ENCODE measurements at places on chromosomes 12 and 14. TPM values are rescaled to one million over a fixed set of nuclear protein-coding genes. Genes with fewer than 3 reads are reported as not detected.
A peak's percentile ranks its signal among the peaks of the same experiment; 100 is the strongest.

GRCh38 chr12:90809940-90810339 lies 145.0 kb downstream of the CCER1 start:
- no peak for DNase-seq
- no peaks in the 10 kb centered on the region for H3K4me1 ChIP-seq
- no peak overlapping the region for H3K4me3 ChIP-seq

- H3K4me1 ChIP-seq = peaks cover 10% of the 10 kb centered on the region
- no peaks in the 10 kb centered on the region for H3K36me3 ChIP-seq
- H3K27ac ChIP-seq = no peak overlapping the region
- H3K27me3 ChIP-seq = peaks cover 26% of the 10 kb centered on the region
- no peak for DNase-seq
- H3K4me3 ChIP-seq = no peak overlapping the region
Observed at GRCh38 chr12:53770281-53770680, 18.5 kb upstream of the CISTR start.

DNA sequence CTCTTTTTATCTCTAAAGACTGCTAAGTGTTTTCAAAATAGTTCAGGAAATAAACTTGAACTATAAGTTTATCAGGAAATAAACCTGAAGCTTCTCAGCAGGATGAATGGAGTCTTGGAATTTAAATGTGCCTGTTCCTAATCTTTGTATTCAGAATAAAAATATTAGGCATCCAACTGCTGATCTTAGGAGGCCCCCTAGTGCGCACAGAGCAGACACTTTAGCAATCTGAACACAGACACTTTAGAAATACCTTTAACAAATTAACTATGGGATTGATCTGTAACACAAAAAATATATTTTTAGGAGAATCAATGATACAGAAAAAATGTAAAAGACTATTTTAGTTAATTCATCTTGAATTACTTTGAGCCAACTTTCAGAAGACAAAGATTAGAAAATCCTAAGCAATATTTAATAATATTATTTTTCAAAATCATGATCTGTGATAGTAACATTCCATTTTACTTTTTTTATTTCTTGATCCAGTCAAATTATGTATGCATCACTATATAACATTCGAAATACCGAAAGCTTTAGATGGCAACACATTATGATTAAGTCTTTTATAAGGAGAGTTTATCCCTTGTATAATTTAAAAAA lies 80.9 kb downstream of the SLC41A2 start:
- peaks cover 10% of the 10 kb centered on the region for H3K36me3 ChIP-seq
- H3K4me3 ChIP-seq = no peak overlapping the region
- no peaks in the 10 kb centered on the region for H3K27me3 ChIP-seq
- DNase-seq = no peak
- no peak overlapping the region for H3K27ac ChIP-seq

- H3K4me1 ChIP-seq = peaks cover 14% of the 10 kb centered on the region
- DNase-seq = no peak
- no peak overlapping the region for H3K4me3 ChIP-seq
- H3K27me3 ChIP-seq = peaks cover 6% of the 10 kb centered on the region
- no peak overlapping the region for H3K27ac ChIP-seq
Observed at GRCh38 chr14:54120260-54120659, 163.6 kb upstream of the BMP4 start.

DNA sequence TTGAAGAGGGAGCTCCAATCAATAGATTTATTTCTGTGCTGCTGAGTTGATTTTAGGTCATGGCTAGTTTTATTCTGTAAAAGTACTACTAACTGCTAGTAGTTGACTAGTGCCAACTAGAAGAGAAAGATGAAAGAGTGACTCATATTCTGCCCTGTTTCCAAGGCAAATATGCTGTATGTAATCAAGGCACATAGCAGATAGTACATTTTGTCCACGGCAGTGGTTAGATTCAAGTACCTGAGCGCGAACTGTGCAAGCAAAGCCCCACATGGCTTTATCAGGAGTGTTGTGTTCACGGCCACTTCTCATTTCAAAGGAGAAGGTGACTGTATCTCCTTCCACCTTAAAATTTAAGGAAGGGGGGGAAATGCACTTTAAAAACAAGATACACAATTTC lies 126.8 kb downstream of the TRAFD1 start:
- H3K27ac ChIP-seq = no peak overlapping the region
- DNase-seq = no peak
- H3K4me1 ChIP-seq = no peaks in the 10 kb centered on the region
- no peaks in the 10 kb centered on the region for H3K27me3 ChIP-seq
- no peak overlapping the region for H3K4me3 ChIP-seq

DNA sequence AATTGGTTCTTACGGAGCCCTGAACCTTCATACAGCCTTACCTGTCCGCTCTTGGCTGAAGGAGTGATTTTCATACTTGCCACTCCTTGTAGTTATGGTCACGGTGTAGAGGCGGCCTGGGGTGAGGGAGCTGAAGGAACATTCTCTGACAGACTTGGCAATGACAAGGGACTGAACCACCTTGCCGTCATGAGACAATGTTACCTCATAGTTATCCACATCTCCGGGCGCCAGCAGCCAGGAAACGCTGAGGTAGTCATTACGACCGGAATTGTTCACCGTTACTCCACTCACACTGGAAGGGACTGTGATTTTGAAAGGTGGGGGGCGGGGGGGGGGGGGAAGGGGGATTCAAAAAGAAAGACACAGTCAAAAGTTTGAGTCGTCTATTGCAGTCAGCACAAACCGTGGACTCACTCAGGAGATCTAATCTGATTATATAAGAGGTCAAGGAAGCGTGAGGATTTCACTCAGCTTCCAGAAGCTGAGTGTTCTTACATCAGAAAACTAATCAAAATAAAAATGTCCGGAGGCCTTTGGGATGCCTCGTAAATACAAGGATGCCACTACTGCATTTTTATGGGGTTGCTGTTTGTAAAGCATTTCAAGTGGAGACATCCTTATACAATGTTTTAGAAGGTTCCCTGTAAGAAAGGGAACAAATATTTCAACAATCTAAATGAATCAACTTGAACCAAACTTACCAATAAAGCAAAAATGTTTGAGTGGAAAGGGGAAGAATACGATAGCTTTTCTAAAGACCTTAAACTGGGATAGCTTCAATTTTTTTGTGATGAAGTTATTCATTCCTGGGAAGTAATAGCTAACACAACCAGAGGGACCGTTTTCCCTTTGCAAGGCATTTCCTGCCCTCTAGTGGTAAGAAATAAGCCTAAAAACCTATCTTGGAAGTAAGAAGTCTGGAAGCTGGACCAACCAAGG lies 60.6 kb downstream of the PTPRB start:
- H3K4me3 ChIP-seq = no peak overlapping the region
- no peak overlapping the region for H3K27ac ChIP-seq
- peaks cover 2% of the 10 kb centered on the region for H3K27me3 ChIP-seq
- no peak for DNase-seq
- H3K4me1 ChIP-seq = peaks cover 2% of the 10 kb centered on the region

Gene PDE6H
- total RNA-seq = not detected

- H3K4me1 ChIP-seq = peaks cover 48% of the 10 kb centered on the region
- DNase-seq = no peak
- H3K27ac ChIP-seq = peak overlapping the region; percentile 85
- H3K4me3 ChIP-seq = no peak overlapping the region
- no peaks in the 10 kb centered on the region for H3K27me3 ChIP-seq
Observed at GRCh38 chr12:27285403-27285802, 41.3 kb downstream of the STK38L start.

GRCh38 chr14:68824517-68825347 lies 31.9 kb upstream of the ZFP36L1 start:
- H3K27me3 ChIP-seq = no peaks in the 10 kb centered on the region
- H3K4me3 ChIP-seq = no peak overlapping the region
- H3K36me3 ChIP-seq = no peaks in the 10 kb centered on the region
- DNase-seq = peak; percentile 91
- H3K27ac ChIP-seq = no peak overlapping the region

Gene TTC6
- not detected for total RNA-seq

GRCh38 chr12:122130150-122130549 lies 43.9 kb downstream of the IL31 start:
- no peak overlapping the region for H3K27ac ChIP-seq
- DNase-seq = no peak
- H3K4me3 ChIP-seq = no peak overlapping the region
- peaks cover 1% of the 10 kb centered on the region for H3K4me1 ChIP-seq
- peaks cover 28% of the 10 kb centered on the region for H3K36me3 ChIP-seq
- H3K27me3 ChIP-seq = no peaks in the 10 kb centered on the region

DNA sequence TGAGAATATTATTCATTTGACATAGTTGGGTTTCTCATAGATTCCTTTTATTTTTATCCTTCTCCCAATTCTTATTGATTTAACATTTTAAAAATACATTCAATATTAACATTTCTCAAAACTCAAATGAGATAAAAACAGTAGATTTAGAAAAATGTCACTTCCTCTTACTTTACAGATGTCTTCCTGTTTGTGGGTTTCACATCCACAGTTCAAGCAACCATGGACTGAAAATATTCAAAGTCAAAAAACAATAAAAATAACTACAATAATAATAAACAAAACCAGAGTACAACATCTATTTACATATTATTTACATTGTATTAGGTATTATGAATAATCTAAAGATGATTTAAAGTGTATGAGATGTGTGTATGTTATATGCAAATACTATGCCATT lies 111.3 kb upstream of the SLC16A7 start:
- H3K4me1 ChIP-seq = no peaks in the 10 kb centered on the region
- H3K27me3 ChIP-seq = peaks cover 2% of the 10 kb centered on the region

- DNase-seq = no peak
- no peak overlapping the region for H3K27ac ChIP-seq
- no peak overlapping the region for H3K4me3 ChIP-seq
- no peaks in the 10 kb centered on the region for H3K36me3 ChIP-seq
Observed at GRCh38 chr12:48910196-48910595, 15.1 kb downstream of the FKBP11 start.

Gene CLEC6A
- total RNA-seq = not detected
